ENCODE measurements at places on chromosomes 1 and 21.

- no peak for DNase-seq
Observed at GRCh38 chr1:105556266-105556665, 1500.2 kb upstream of the PRMT6 start.

GRCh38 chr1:1079408-1080121 is 5.5 kb upstream of the RNF223 start:
- peak; percentile 24 for DNase-seq

DNA sequence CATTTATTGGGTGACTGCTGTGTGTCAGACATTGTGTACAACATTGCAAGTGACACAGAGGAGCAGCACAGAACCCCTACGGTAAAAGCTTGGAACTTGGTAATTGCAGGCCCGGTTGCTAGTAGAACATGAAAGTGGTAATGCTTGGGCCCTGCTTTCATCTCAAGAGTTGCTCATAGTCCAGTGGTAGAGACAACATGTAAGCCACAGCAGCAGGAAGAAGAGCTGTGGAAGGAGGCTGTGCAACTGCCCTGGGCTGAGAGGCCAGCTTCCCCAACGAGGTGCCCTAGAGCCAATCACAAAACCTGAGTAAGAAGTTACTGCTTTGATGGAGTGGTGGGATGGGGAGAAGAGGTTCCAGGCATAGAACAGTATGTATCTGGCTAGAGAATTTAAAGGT is 18.4 kb downstream of the CNIH4 start:
- no peak for DNase-seq

DNA sequence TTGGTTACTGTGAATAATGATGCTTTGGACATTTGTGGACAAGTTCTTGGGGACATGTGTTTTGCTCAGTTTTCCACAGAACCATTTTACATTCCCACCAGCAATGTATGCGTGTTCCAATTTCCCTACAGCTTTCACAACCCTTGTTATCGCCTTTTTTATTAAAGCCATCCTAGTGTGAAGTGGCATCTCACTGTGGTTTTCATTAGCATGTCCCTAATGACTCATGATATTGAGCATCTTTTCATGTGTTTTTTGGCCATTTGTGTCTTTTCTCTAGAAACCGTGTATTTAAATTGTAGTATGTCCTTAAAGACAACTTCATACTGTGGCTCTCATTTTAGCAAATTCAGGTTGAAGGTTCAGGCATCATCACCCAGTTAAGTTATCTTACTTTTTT is 132.1 kb downstream of the TGFBR3 start:
- DNase-seq = no peak

DNA sequence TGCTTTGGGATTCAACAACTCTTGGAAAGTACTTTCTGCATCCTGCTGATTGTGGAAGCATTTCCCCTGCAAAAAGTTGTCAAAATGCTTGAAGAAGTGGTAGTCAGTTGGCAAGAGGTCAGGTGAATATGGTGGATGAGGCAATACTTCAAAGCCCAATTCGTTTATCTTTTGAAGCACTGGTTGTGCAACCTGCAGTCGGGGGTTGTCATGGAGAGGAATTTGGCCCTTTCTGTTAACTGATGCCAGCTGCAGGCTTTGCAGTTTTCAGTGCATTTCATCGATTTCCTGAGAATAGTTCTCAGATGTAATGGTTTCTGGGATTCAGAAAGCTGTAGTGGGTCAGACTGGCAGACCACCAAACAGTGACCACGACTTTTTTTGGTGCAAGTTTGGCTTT is 47.6 kb upstream of the GJA5 start:
- DNase-seq = no peak

- DNase-seq = peak; percentile 79
Observed at GRCh38 chr1:25608488-25609178, 8.0 kb upstream of the MAN1C1 start.

- DNase-seq = no peak
Observed at GRCh38 chr1:3055051-3055450, 14.0 kb upstream of the PRDM16 start.

DNA sequence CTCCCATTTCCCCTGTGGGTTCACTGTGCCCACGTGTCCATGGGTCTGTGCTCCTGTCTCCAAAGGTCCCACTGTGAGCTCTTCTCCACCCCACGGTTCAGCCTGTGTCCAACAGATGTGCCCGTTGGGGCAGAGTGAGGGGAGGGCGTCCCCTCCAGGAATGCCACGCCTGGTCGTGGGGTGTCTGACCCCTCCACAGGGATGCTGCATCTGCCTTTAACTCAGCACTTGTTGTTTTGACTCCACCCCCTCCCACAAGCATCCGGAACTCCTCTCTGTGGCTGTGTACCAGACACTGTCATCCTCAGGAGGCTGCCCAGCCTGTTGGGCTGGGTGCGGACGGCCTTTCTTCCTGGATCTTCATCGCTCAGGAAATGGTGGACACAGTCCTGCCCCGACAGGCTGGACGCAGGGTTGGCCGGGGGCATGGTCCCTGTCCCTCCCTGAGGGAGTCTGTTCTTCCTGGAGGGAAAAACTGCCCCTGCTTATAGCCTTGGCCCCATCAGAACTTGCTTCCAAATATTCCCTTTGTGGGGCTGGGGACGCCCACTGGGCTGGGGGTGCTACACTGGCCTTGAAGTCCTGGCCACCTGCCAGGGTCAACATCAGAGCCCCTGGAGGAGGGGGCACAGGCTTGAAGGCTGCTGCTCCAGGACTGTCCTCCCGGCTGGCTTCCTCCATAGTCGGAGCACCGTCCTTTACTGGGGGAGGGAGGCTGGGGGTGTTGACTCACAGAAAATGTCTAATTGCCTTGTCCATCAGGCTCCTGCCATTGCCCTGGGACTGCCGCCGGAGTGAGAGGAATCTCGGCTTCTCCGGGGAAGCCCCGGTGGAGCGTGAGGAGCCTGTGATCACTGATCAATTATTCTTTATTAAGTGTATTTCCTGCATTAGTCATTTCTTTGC is 182.0 kb upstream of the C1orf174 start:
- DNase-seq = no peak

DNA sequence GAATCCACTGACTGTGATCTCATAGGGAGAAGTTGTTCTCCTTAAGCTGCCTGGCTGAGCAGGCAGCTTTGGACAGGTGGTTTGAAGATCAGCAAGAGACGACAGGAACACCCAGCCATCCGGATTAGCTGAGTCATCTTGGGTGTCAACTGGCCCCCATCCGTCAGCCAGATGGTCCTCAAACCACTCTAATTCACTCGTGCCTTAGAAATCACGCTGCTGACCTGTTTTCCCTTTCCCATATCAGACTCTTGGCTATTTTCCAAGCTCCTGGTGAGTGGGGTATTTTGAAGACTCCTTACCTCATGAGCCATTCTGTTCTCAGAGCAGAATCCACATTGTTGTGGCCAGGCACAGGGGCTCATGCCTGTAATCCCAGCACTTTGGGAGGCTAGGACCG is 149.1 kb upstream of the L1TD1 start:
- DNase-seq = no peak

DNA sequence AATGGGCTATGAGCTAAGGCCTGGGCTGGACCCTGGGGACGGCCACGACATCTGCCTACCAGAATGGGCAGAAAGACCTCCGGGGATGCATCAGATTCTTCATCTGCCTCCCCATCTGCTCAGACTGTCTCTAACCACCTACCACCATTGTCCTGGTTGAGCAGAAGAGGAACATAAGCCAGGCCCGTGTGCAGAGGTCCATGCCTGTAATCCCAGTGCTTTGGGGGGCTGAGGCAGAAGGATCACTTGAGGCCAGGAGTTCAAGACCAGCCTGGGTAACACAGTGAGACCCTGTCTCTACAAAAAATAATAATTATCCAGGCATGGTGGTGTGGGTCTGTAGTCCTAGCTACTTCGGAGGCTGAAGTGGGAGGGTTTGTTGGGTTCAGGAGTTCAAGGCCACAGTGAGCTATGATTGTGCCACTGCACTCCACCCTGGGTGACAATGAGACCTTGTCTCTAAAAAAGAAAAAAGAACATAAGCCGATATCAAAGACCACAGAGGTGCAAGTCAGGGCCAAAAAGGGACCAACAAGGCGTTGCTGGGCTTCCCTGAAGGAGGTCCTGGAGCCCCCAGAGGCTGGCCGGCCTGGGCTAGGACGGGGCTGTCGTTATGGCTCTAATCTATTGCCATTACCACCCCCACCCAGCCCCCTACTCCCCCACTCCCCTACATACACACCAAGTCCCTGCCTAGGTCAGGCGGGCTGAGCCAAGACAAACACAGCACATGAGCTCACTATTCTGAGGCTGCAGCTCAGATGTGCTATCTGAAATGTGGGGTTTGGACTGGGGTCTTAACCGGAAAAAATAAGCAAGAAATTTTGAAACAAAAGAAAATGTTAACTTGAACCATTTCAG is 239.2 kb upstream of the RAB4A start:
- DNase-seq = no peak

- DNase-seq = no peak
Observed at GRCh38 chr1:213376862-213377372, 325.9 kb downstream of the RPS6KC1 start.

Data from stimulated activated CD8-positive, alpha-beta memory T cell treated with anti-CD3 and anti-CD28 coated beads, Interleukin-4, amount 100 ng/mL, for 24 hours (primary cell).